ENCODE measurements at places on chromosomes 1 and 21. TPM values are rescaled to one million over a fixed set of nuclear protein-coding genes. Genes with fewer than 3 reads are reported as not detected.

The FCMR gene
- polyA plus RNA-seq: 3.7 TPM

The AMPD1 gene
- not detected for polyA plus RNA-seq

The NEK2 gene
- 4.6 TPM for polyA plus RNA-seq

The CR1 gene
- polyA plus RNA-seq: 0.44 TPM

The ZNF691 gene
- 6.3 TPM for polyA plus RNA-seq

The CD5L gene
- polyA plus RNA-seq: not detected

The ACTL8 gene
- polyA plus RNA-seq: not detected

The SEC16B gene
- polyA plus RNA-seq: 5.2 TPM

The CD2 gene
- polyA plus RNA-seq: 1.7 TPM

The IFI44L gene
- 6.9 TPM for polyA plus RNA-seq

The RNU1-4 gene
- polyA plus RNA-seq: not detected

The DMRTA2 gene
- not detected for polyA plus RNA-seq

The RGS16 gene
- polyA plus RNA-seq: 1.9 TPM

The GBP4 gene
- polyA plus RNA-seq: 4.7 TPM

The LCE1A gene
- not detected for polyA plus RNA-seq

The LRRC39 gene
- polyA plus RNA-seq: 0.98 TPM

The DCST2 gene
- 1.6 TPM for polyA plus RNA-seq

The RORC gene
- polyA plus RNA-seq: 11.5 TPM

The TFF1 gene
- polyA plus RNA-seq: 10,944 TPM

The B3GALT2 gene
- polyA plus RNA-seq: 0.37 TPM

The ACOT11 gene
- 6.0 TPM for polyA plus RNA-seq

The PLEKHG5 gene
- 7.2 TPM for polyA plus RNA-seq

The MYOG gene
- polyA plus RNA-seq: not detected

The SPRR2A gene
- 190 TPM for polyA plus RNA-seq
